ENCODE measurements at places on chromosomes 12 and 14.

DNA sequence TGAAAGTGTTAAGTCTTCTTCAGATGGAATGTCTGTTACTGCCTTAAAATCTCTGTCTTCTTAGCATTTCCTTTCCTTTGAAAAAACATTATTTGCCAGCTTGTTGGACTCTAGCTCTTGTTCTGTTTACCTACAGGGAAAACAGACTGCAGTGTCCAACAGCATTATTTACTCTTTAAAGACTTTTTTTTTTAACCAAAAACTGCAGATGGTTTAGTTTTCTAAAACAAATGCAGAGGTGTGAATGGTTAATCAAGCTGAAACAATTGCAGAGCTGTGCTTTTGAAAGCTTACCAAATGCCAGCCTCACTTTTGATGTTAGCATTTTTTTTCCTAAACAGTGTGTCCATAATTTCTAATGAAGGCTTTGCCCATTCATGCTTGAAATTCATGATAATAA is 323.3 kb downstream of the TMEM117 start:
- no peak for DNase-seq

DNA sequence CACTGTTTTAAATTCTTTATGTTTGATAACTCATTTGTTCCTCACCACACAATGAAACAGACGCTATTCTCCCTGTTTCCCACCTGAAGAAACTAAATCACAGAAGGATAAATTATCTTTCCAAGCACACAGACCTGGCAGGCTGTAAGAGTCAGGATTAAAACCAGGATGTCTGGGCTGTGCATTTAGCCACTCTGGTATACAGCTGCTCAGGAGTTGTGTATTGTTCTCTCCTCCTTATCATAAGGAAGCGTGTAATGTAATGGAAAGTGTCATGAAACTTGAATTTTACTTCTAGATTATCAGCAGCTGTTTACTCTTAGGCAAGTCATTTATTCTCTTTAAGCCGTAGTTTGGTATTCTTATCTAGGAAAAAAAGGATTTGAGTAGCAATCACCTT is 154.8 kb upstream of the LRIG3 start:
- DNase-seq, result no peak

- no peak for DNase-seq
Observed at GRCh38 chr14:24892497-24893051, 157.4 kb downstream of the STXBP6 start.

GRCh38 chr12:12891881-12892355 is 556 bp downstream of the GPRC5A start:
- DNase-seq, result no peak

GRCh38 chr12:70652451-70652850 is 15.2 kb upstream of the PTPRB start:
- no peak for DNase-seq

DNA sequence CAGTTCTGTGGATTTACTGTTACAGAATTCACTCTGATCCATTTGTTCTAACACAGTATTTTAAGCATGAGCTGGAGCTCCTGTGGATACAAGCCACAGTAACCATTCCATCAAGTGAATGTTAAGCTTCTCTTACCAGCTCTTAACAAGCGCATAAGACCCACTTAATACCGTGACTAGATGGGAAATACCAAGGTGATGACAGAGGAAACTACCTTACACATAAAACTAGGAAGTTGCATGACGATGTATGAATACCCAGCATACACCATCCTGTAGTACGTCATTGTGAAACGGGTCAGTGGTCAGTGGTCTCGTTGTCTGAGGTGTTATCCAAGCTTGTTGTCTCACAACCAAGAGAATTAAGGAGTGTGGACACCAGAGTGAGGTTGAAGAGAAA is 2.0 kb upstream of the GALC start:
- no peak for DNase-seq

DNA sequence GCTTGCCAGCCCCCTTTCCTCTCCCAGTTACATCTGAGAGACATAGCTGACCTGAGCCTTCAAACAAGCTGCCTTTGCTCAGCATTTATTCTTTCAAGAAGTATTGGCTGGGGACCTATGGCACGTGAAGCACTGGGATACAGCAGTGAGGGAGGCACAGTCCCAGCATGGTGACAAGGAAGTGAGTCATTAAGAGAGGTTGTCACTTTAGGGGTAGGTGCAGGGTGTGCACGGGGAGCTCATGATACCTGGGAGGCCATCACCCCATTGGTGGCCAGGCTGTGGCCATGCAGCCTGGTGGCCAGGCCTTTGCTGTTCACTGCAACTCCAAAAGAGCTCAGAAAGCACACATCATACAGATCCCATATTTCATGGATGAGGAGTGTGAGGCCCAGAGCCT is 5.7 kb upstream of the KRT75 start:
- DNase-seq, result no peak

DNA sequence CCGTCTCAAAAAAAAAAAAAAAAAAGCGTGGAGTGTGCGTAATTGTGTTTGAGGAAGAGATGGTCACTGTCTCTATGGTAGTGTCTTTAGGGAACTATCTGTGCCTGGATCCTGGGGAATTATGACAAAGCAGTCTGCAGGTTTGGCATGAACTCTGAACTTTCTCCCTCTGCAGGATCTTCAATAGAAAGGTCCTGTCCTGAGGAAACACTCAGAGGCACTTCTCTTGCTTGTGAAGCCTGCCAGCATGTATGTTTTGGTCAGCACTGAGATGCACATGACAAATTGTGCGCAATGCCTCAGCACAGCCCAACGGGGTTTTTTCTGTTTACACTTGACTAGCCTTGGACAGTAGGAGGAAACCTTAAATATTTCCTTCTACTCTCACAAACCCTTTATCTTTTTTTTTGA is 46.6 kb downstream of the ATF7 start:
- DNase-seq, result no peak

- DNase-seq, result no peak
Observed at GRCh38 chr14:69828879-69829278, 31.8 kb upstream of the SLC10A1 start.

DNA sequence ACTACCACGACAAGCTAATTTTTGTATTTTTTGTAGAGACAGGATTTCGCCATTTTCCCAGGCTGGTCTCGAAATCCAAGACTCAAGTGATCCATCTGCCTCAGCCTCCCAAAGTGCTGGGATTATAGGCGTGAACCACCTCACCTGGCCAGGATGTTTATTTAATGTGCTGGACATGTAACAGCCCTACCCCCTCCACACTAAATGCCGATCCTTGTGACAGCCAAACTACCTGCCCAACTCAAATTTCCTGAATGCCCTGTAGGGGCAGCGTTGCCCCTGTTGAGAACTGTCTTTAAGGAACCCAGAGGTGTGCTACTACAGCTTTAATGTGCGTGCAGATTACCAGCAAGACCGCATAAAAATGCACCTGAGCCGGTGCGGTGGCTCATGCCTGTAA is 48.1 kb downstream of the KCNK13 start:
- DNase-seq, result no peak

DNA sequence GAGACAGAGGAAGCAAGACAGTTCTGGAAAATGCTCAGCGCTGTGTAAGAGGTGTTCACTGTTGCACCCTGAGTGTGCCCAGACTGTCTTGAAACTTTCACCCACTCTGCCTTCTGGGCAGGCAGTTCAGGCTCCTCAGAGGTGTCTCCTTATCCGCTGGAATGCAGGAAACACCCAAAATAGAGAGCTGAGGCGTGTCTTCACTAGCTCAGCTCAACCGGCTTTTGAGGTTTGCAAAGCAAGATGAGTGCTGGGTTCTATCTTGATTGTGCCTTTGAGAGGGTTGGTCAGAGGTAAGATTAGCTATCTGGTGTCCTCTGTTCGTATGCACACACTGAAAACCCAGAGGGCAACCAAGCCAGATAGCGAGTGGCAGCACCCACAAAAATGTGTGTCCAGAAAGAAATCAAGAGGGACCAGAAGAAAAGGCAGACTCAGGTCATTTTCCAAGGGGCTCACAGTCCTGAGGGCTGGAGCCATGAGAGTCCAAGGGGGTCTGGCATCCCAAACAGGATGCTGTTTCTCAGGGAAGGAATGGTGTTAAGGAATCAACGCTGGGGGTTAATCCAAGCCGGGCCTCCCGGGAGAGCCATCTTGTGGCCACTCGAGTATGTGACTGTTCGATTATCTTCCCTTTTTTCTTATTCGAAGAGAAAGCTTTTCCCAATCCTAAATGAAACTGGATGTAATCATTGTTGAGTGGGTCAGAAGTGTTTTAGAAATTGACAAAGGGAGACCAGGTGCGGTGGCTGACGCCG is 47.1 kb downstream of the TBX3 start:
- no peak for DNase-seq

DNA sequence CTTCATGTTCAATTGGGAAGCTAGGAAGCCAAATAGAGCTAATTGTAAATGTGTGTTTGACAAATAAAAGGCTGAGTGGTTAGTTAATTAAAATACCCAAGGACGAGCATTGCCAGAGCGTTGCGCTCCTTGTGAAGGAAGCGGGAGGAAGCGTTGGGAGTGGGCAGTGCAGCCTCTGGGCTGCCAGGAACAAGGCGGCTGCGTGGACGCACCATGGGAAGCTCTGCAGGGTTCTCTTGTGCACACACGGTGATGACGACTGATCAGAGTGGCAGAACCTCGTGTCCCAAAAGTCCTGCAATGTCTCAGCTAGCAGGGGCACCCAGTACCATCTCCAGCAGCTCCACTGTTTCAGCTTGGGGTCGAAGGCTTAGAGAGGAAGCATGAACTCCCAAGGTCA is 546.6 kb upstream of the TMEM132C start:
- no peak for DNase-seq

GRCh38 chr14:103729496-103730448 is 14.2 kb downstream of the ZFYVE21 start:
- DNase-seq, result no peak

- DNase-seq, result no peak
Observed at GRCh38 chr12:122842505-122843405, 7.5 kb downstream of the HIP1R start.

DNA sequence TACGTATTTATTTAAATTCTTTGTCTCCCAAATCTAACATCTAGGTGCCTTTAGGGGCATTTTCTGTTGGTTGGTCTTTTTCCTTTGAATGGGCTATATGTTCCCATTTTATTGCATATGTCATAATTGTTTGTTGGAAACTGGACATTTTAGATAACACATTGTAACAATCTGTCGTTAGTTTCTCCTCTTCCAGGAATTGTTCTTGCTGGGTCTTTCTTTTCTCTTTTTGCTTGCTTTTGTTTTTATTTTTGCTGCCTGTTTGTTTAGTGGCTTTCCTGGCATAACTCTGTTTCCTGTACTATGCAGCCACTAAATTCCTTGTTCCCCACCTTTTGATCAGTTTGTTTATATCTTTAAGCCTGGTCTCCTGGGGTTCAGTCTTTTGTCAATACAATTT is 244.3 kb upstream of the RTL1 start:
- DNase-seq, result no peak

- no peak for DNase-seq
Observed at GRCh38 chr14:49516286-49516685, 69.9 kb downstream of the RPS29 start.

GRCh38 chr12:42475106-42475505 is 114.4 kb downstream of the PRICKLE1 start:
- DNase-seq, result no peak

DNA sequence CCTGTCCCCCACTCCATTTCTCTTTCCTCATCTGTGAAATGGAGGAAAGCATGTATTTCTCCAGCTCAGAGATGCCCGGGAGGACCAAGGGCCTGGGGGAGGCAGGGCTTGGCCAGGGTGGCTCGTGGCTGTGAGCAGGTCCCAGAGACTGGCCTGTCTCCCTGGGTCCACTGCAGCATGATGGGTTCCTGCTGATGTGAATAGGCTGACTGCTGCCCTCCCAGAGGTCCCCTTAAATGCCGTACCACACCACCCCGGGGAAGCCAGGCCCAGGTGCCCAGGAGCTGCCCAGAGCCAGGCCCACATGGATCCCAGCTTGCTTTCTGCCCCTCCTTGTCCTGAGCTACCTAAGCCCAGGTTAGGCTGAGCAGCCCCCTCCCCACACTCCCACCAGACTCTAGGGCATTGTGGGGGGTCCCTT is 158.2 kb upstream of the C14orf180 start:
- DNase-seq, result no peak

Data from stimulated activated CD4-positive, alpha-beta T cell treated with anti-CD3 and anti-CD28 coated beads, Interleukin-1b, Interleukin-23, amount 100 ng/mL, for 1 hour (primary cell).